Mesothelial cell of epicardium (in vitro differentiated cells): ENCODE measurements at places on chromosomes 3 and 15.

DNA sequence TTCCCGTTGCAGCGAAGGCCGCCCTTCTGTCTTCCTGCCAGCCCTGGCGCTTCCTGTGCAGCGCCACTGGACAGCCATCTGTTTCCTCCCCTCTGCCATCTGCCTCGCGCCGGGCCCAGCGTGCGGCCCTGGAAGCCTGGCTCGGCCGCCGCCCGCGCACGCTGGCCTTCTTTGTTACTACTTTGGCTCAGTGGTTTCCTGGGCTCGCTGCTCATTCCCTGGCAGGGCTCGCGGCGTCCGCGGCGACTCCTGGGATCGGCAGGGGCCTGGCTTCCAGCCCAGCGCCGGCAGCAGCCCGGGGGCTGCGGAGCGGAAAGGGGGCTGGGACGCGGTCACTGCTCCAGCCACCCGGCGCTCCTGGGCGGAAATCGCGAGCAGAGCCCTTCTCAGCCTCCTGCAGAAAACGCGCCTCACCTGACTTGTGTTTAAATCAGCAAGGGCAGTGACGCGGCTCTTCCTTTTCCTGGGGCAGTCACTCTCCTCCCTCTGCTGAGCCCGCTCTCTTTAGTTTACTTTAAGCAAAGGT lies 10.0 kb downstream of the CMTM7 start:
- peak overlapping the region; percentile 95 for H3K27ac ChIP-seq
- H3K36me3 ChIP-seq = no peaks in the 10 kb centered on the region
- peak; percentile 40 for DNase-seq

- peak overlapping the region; percentile 32 for H3K27ac ChIP-seq
- peaks cover 33% of the 10 kb centered on the region for H3K36me3 ChIP-seq
- H3K4me1 ChIP-seq = peaks cover 15% of the 10 kb centered on the region
- no peak overlapping the region for H3K4me3 ChIP-seq
- no peak for DNase-seq
- no peaks in the 10 kb centered on the region for H3K27me3 ChIP-seq
Observed at GRCh38 chr3:100730524-100730923, 21.2 kb downstream of the TFG start.

DNA sequence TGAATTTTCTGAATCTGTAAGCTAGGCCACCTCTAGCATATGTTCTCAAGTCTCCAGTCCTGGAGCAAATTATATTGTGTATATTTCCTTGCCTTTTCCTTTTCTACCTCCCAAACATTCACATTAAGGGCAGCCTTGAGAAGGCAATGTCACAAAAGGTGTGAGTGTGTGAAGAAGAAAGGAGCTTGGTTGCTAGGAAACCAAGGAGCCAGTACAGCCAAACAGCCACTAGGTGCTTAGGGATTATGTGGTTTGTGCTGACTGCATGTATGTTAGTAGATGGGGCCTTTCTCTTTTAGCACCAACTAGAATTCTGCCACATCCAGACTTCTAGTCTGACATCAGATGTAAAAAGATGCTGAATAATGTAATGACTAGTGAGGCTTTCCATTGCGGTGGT lies 118.8 kb upstream of the DAZL start:
- H3K27me3 ChIP-seq = no peaks in the 10 kb centered on the region
- H3K4me1 ChIP-seq = no peaks in the 10 kb centered on the region
- H3K4me3 ChIP-seq = no peak overlapping the region
- no peak for DNase-seq

DNA sequence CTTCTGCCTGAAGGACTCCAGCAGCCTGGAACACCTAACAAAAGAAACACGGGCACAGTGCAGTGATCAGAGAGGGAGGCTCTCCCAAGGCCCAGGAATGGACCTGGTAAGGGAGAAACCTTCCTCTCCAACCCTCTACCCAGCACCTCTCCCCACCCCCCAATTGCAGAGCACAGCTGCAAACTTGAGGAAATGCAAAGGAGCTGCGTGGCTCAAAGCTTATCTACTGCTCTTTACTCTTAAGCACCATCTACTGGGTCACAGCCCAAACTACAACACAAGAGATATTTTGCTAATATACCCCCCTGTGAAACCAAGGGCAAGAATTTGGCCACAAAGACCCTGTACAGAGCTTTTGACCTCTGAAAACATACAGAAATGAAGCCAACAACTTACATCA lies 328.3 kb downstream of the OXSM start:
- H3K27ac ChIP-seq = no peak overlapping the region
- peaks cover 1% of the 10 kb centered on the region for H3K36me3 ChIP-seq

DNA sequence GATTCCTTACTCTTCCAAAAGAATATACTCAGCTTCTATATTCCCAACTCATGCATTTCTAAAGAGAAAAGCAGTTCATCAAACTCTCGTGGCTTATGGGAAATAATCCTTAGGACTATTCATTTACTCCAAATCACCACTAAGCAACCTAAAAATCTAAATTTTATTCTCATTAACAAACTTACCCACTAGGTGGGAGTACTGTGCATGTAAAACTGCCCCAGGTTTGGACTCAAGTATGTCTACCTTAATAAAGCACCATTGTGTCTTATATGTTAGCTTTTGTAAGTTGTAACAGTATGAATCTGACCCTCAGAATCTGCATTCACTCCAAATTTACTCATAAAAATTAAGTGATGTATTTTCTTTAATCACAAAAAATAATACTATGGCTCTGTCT lies 25.3 kb downstream of the RAD18 start:
- no peak overlapping the region for H3K4me3 ChIP-seq
- peaks cover 34% of the 10 kb centered on the region for H3K36me3 ChIP-seq
- H3K4me1 ChIP-seq = peaks cover 30% of the 10 kb centered on the region
- no peak for DNase-seq

- no peak overlapping the region for H3K27ac ChIP-seq
- no peaks in the 10 kb centered on the region for H3K4me1 ChIP-seq
- DNase-seq = no peak
- no peaks in the 10 kb centered on the region for H3K27me3 ChIP-seq
- H3K36me3 ChIP-seq = no peaks in the 10 kb centered on the region
Observed at GRCh38 chr15:45943240-45943639, 308.4 kb downstream of the SQOR start.

DNA sequence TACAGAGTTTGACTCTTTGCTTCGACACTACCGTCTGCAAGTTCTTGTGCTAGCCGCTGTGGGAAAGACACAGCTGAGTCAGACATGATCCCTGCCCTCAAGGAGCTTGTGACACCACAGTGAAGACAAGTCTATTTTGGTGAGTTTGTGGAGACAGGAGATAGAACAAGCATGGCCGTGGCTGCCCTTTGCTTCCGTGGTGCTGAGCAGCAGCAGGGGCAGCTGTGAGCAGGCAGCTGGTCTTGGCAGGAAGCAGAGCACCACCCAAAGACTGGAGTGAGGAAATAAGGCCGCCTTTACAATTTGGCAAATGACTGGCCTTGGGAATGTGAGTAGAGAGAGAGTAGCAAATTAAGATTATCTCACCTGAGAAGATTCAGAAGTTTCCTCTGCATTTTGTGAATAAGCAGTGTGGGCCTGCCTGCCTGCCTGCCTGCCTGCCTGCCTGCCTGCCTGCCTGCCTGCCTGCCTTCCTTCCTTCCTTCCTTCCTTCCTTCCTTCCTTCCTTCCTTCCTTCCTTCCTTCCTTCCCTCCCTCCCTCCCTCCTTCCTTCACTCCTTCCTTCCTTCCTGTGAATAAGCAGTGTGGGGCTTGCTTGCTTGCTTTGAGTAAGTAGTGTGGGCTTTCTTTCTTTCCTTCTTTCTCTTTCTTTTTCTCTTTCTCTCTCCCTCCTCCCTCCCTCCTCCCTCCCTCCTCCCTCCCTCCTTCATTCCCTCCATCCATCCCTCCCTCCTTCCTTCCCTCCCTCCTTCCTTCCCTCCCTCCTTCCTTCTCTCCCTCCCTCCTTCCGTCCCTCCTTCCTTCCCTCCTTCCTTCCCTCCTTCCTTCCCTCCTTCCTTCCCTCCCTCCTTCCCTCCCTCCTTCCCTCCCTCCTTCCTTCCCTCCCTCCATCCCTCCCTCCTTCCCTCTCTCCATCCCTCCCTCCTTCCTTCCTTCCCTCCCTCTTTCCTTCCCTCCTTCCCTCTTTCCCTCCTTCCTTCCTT lies 1.6 kb upstream of the GCNT3 start:
- H3K4me3 ChIP-seq = no peak overlapping the region
- no peak for DNase-seq
- H3K27me3 ChIP-seq = peaks cover 29% of the 10 kb centered on the region

GRCh38 chr3:65575376-65575840 lies 463.3 kb downstream of the MAGI1 start:
- H3K4me1 ChIP-seq = peaks cover 12% of the 10 kb centered on the region
- peaks cover 6% of the 10 kb centered on the region for H3K36me3 ChIP-seq
- no peak overlapping the region for H3K4me3 ChIP-seq

- H3K27ac ChIP-seq = peak overlapping the region; percentile 59
- no peak overlapping the region for H3K4me3 ChIP-seq
- H3K4me1 ChIP-seq = peaks cover 73% of the 10 kb centered on the region
- no peak for DNase-seq
- peaks cover 37% of the 10 kb centered on the region for H3K36me3 ChIP-seq
- no peaks in the 10 kb centered on the region for H3K27me3 ChIP-seq
Observed at GRCh38 chr3:25547103-25547502, 117.6 kb downstream of the TOP2B start.

- H3K36me3 ChIP-seq = peaks cover 3% of the 10 kb centered on the region
- peaks cover 2% of the 10 kb centered on the region for H3K4me1 ChIP-seq
- H3K4me3 ChIP-seq = no peak overlapping the region
- DNase-seq = no peak
- no peak overlapping the region for H3K27ac ChIP-seq
Observed at GRCh38 chr3:43505351-43505750, 116.5 kb downstream of the ANO10 start.

DNA sequence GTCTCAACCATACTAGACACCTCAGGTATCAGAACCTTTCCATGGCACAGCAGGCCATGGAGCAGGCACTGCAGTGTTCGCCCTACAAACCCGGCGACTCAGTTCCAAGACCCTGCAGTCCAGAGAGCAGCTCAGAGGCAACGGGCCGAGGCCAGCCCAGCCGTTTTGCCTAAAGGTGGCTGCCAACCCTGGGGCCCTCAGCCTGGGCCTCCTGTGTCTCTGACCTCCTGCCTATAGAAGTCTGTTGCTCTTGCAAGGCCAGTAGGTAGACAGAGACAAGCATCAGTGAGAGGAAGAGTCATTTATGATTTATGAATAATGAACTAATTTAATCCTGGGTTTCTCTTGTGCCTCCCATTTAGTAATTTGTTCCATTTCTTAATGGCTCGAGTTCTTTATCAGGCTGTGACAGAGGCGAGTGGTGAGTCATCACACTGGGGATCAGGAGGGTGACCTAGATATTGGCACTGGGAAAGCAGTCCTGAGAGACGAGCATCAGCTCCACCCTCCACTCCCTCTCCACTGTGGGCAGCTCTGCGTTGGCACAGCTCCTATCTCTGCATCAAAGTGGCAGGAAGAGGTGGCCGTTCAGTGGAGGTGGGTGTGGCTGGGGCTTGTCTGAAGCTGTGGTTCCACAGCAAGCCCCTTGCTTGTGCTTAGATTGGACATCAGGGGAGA lies 79.8 kb downstream of the ABHD5 start:
- peaks cover 2% of the 10 kb centered on the region for H3K27me3 ChIP-seq
- H3K4me1 ChIP-seq = peaks cover 9% of the 10 kb centered on the region
- H3K27ac ChIP-seq = no peak overlapping the region
- DNase-seq = no peak

- no peak overlapping the region for H3K27ac ChIP-seq
- no peak overlapping the region for H3K4me3 ChIP-seq
- no peaks in the 10 kb centered on the region for H3K27me3 ChIP-seq
- no peaks in the 10 kb centered on the region for H3K36me3 ChIP-seq
Observed at GRCh38 chr3:142734834-142735233, 11.0 kb downstream of the TRPC1 start.

DNA sequence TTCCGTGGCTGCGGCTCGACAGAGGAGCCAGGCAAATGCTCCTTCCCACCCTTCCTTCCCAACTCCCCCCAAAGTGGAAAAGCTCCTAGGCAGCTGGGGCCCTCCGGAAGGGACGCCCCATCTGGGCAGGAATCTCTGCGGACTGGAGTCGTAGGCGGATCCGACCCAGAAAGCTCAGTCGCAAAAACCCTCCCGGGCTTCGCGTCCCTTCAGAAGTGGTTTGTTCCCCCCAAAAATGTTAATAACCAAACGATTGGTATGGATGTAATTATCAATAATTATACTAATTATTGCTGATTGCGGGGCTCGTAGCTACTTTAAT lies 3.8 kb downstream of the RNU6-1 start:
- peak overlapping the region; percentile 57 for H3K4me3 ChIP-seq
- no peak overlapping the region for H3K27ac ChIP-seq
- no peaks in the 10 kb centered on the region for H3K36me3 ChIP-seq
- peaks cover 41% of the 10 kb centered on the region for H3K4me1 ChIP-seq

GRCh38 chr3:13111873-13112520 lies 38.8 kb upstream of the IQSEC1 start:
- H3K27ac ChIP-seq = no peak overlapping the region
- H3K36me3 ChIP-seq = no peaks in the 10 kb centered on the region
- peaks cover 12% of the 10 kb centered on the region for H3K27me3 ChIP-seq
- DNase-seq = no peak
- H3K4me3 ChIP-seq = no peak overlapping the region

DNA sequence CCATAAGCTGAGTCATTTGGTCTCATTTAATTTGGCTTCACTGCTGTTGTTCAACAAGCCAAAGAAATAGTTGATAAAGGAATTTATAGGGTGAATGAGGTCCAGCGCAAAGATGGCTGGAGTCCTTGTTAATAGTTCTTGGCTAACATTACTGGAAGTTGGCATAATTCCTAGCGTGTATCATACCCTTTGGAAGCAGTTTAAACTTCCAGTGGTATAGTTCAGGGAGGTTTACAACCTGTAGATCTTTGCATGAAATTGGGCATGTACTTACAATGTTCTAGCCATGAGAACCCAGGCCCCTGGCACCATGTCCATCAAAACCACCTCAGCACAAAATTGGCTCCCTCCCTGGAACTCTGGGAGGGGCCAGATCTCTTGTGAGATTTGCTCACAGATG lies 380.8 kb downstream of the LRTM1 start:
- peaks cover 40% of the 10 kb centered on the region for H3K27me3 ChIP-seq
- H3K36me3 ChIP-seq = no peaks in the 10 kb centered on the region
- peaks cover 6% of the 10 kb centered on the region for H3K4me1 ChIP-seq
- no peak for DNase-seq
- no peak overlapping the region for H3K27ac ChIP-seq
- H3K4me3 ChIP-seq = no peak overlapping the region

GRCh38 chr3:157632075-157632474 lies 128.9 kb upstream of the VEPH1 start:
- no peaks in the 10 kb centered on the region for H3K4me1 ChIP-seq
- no peak overlapping the region for H3K4me3 ChIP-seq
